AG09309 (cell line): ENCODE measurements at places on chromosomes 4 and X.
A peak's percentile ranks its signal among the peaks of the same experiment; 100 is the strongest.

- no peak for DNase-seq
Measured at GRCh38 chr4:94566420-94566819, 114.7 kb downstream of the PDLIM5 start.

DNA sequence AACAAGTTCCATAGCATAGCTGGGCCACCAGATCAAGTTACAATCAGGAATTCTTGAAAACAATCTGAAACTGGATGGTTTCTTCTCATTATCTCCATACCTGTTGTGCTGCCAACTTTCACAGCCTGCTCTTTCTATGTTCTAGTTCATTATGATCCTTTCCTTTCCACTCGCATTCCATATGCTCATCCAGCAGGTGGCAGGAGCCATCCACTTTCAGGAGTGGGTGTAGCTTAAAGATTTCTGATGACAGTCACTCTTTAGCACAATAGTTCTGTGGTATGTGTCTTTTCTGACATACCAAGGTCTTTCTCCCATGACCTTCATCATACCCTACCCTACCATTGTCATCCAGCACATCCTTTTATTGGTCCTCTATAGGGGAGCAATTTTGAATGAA, 46.4 kb downstream of the PAGE2 start:
- DNase-seq = no peak

DNA sequence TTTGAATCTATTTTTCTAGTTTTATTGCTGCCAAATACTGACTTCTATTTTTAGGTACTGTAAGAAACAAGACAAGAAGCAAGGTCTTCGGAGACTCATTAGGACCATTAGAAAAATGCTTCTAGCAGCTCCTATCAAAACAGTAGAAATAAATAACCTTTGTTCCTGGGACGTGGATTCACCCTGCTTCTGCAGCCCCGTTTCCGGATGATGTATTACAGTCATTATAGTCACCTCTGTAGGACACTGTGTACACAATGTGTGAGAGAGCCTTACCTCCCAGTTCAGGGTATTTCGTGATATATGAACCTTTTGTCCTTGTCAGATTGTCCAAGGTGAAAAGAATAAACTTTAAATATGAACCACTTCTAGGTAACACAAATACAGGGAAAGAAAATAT, 484.0 kb upstream of the TECRL start:
- DNase-seq = no peak

GRCh38 chr4:182908124-182908523, 9.1 kb downstream of the DCTD start:
- no peak for DNase-seq

DNA sequence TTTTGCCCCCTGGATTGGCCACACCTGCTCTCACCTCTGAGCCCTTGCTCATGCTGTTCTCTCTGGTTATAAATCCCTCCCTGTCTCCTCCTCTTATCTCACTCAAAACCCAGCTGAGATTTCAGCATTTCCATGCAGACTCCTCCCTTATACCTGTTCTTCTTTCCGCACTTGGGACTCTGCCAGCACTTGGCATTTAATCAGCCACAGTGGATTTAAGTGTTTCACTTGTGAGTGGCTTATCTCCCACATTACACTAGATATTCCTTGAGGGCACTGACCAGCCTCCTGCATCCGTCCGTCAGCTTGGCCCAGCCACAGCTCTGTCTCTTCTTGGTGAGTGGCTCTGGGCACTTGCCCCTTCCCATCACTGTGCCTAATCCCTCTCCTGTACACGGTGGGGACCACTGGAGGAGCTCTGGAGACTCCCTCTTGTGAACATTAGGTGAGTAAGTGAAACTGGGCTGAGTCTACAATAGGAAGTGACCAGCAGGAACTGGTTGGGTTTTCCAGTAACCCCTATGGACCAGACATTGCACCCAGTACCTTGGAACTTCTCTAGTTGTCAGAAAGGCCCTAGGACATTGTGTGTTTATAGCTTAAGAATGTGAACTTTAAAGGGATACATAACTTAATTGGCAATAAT, 19.9 kb downstream of the FGFBP1 start:
- no peak for DNase-seq

DNA sequence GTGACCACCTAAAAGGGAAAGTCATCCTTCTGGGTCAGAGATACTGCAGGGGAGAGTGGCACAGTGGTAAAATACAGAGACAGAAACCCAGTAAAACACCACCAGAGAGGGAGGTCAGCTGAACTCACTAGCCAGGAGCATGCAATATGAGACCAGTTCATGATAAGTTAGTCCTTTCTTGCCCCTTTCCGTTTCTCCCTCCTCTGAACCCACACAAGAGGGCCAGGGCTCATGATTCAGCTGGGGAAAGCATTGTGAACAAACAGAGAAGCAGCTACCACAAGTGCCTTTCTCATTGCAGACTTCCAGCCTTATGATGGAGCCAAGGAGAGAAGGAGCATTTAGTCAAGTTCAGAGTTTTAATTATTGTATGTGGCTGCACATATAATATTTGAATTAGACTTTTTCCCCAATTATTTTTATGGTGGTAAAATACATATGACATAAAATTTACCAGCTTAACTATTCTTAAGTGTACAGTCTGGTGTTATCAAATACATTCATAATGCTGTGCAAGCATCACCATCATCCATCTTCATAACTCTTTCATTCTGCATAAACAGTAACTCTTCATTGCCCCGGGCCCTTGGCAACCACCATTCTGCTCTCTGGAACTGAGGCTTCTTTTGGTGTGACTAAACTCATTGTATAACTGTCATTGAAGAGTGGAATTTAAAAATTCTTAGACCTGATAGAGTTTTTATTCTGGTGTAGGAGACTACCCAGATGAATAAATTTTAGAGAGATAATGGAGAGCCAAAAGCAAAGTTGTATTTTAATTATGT, 114.6 kb downstream of the DDIT4L start:
- no peak for DNase-seq

- DNase-seq = no peak
Measured at GRCh38 chrX:31836479-31836878, 764.6 kb upstream of the FTHL17 start.

DNA sequence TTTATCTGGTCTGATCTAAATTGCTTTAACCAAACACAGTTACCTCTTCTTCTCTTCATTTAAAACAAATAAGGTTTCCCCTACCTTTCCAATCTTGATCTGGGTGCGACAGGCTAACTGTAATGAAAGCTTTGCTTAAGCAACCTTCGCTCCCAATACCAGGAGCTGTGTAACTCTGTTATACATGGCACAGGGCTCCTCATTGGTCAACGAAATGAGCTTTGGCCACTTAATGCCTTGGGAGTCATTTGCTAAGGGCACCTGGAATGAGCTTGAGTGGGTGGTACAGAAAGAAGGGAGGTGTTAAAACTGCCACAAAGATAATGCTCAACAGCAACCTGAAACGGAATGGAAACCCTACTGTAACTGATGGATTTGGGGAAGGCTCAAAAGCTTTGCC, 140.5 kb downstream of the CHRNA9 start:
- no peak for DNase-seq

GRCh38 chrX:112085149-112085548, 2.6 kb upstream of the TRPC5 start:
- no peak for DNase-seq

GRCh38 chrX:101708163-101708562, 48.5 kb upstream of the ARMCX2 start:
- DNase-seq = no peak

DNA sequence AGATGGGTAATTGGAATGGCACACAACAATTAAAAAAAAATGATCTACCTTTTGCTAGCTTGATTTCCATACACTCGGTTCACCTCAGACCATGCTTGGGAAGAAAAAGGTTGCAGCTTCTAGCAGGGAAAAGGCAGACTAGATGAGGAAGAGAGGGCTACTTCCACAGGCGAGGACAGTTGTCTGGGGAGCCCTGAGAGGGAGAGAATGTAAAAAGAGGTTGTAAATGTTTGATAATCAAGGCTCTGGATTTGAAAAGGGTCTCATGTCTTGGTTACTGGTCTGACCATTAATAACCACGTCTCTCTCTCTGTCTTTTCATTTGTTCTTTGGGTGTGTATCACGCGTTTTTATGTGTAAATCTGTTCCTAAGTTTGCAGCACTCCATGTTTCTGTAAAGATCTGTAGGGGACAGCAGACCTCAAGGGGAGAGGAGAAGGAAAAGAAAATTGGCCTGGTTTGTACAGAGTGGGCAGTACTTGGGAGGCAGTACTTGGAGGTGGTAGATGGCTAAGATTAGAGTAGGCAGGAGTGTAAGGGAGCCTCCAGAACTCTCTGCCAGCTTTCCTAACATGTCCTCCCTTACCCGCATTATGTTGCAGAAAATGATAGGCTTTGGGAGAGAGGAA, 750 bp downstream of the ARMCX5 start:
- no peak for DNase-seq

DNA sequence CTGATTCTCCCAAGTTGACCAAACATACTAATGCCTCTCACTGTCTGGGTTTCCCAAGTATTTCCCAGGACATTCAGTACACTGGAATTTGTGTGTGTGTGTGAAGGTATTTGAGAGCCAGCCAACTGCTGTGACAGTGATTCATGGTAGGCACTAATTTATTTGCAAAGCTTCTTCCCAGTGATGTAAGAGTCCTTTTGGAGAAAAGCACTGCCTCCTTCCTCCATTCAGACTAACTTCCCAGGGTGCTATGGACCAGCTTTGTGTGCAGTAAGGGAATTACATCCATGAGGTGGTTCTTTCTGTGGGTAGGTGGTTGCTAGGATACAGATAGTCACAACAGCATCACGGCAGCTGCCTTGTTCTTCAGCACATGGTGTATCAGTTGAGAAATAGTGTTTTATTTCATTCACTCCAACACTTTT, 8.7 kb downstream of the EGF start:
- DNase-seq = peak; percentile 93

GRCh38 chr4:17033768-17034181, 135.3 kb upstream of the LDB2 start:
- no peak for DNase-seq

GRCh38 chr4:113142351-113142750, 92.9 kb downstream of the ANK2 start:
- no peak for DNase-seq

DNA sequence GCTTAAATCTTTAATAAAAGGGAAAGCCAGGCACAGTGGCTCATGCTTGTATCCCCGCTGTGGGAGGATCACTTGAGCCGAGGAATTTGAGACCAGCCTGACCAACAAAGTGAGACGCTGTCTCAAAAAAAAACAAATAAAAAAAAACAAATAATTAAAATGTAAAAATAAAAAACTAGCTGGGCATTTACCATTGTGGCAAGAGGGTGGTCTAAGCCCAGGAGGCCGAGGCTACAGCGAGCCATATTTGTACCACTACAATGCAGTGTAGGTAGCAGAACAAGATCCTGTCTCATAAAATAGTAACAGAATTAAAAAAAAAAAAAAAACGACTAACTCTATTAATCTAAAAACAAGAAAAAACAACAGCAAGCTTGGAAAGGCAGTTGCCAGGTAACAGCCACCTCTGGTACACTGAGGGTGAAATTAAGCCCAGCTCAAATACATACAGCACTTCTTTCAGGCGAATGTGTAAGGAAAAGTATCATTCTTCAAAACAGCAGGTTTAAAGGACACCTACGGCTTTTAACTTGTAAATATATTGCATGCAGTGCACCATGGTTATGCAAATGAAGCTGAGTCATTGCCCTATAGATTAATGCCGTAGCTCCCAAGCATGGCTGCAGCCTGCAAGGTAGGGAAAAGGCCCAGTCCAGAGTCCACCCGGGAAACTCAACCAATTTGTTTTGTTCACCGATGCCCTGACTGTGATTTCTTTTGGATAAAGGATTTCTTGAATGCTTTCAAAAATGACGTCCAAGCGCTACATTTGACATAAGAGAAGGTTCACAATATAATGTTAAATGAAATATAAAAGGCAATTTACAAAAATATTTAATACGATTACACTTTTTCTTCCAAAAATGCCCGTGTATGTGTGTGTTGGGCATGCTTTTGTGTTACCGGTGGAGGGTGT, 14.5 kb upstream of the TXLNG start:
- DNase-seq = no peak

GRCh38 chr4:973431-974397, at the start of gene DGKQ:
Gene DGKQ (minus strand): TSS chr4:973569. CDS start chr4:973482, 87 bp downstream.
- DNase-seq = peak; percentile 18

DNA sequence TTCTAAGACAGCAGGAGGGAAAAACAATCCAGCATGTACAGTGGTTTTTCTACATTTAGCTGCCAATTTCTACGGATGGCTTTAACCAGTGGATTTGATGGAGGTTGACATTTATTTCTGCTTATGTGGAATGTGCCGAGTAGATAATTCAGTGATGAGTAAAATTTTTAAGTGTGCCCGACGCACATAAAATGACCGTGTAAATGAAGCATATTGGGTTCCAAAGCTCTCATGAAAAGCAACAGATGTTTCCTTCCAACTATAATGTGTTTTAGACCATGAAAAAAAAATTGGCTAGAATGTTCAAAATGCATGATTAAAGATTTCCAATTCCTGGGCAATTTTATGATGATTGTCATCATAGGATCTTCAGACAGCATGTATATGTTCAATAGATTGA, 14.1 kb downstream of the INPP4B start:
- DNase-seq = no peak

DNA sequence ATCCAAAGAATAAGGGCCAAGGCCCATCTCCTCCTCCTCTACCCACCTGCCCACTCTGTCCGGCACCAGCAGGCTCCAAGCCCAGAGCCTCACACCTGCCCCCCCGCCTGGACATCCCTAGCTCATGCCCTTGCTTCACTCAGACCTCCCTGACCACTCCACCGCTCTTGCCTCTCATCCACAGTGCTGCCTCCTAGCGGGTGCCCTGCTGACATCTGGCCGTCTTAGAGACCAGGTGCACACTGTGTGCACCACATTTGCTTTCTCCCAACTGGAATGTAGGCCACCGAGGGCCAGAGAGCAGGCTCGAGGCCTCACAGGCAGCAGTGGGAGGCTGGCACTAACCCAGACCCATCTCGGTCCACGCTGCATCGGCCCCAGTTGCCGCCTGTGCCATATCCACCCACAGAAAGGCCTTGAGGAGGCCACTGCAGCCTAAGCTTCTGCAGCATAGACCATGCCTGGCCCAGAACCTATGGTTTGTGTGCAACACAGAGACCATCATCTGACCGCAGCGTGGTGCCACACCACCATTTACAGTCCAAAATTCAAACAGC, 13.5 kb downstream of the LETM1 start:
- no peak for DNase-seq

DNA sequence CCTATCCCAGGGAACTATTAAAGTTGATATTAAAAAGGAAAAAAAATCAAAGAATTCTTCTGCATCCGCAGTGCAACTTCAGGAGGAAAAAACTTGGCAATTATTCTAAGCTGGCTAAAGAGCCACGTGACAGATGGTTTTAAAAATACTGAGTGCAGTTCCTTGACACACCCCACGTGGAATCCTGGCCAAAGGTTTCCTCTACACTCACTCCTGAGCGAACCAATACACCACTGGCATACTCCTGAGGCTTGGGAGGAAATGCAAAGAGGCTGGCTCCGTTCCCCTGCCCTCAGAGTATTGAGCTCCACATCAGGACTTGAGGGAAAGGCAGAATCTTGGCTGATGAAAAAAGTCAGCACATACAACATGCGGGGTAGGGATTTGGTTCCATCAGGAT, 133.8 kb upstream of the ATP6AP2 start:
- no peak for DNase-seq
